NCI-H2171 (cell line): ENCODE measurements at places on chromosomes 1 and 21.

DNA sequence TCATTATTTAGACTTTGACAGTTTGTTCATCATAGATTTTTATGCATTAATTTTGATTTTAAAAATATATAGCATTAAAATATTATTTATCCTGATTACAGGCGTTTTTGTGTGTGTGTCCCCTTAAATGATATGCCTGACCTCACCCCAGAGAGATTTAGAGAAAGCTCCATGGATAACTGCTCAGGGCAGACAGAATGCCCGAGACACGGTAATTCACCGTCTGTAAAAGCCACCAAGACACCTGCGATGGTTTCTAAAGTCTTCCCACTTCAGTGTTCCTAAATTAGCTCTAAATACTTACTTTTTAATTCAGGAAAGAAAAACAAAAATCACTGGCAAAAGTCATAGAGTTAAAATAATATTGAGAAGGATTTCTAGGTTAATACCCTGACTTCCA, 350.6 kb upstream of the RUNX1 start:
- DNase-seq, result no peak

- DNase-seq, result no peak
These were observed 99.8 kb downstream of the SNX7 start for GRCh38 chr1:98761219-98761865.

DNA sequence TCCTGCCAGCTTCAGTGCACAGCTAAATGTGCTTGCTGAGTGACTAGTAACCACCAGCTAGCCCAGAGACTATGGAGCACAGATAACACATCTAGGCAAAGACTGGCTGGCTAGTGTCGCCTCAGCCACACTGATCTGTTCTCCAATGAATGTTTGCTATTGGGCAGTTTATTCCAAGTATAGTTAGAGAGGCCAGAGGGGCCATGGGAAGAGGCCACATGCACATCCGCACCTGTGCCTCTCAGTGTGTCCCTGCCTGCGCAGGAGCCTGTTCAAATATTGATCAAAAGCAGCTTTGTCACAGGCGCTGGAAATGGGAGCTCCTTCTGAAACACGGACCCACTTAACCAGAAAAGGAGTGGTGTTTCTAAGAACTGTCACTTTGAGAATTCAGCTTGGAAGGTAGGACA, 51.3 kb upstream of the ATP1A1 start:
- no peak for DNase-seq

DNA sequence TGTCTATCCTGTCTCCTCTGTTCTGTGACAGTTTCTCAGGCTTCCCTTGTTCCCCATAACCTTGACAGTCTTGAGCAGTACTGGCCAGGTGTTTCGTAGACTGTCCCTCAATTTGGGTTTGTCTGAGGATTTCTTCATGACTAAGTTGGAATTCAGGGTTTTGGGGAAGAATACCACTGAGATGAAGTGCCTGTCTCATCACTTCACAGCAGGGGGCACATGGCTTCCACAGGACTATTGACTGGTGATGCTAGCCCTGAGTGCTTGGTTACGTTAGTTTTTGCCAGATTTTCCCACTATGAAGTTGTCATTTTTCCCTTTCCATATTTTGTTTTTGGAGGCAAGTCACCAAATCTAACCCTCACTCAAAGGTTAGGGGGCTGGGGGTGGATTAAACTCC, 45.7 kb downstream of the CDCP2 start:
- DNase-seq, result no peak

- no peak for DNase-seq
These were observed 16.2 kb upstream of the PDXK start for GRCh38 chr21:43702785-43703034.

GRCh38 chr1:9787702-9788101, 36.1 kb downstream of the CLSTN1 start:
- no peak for DNase-seq

- DNase-seq, result no peak
These were observed 15.7 kb upstream of the EPHA2 start for GRCh38 chr1:16171314-16172151.

GRCh38 chr1:204828352-204828850, 42.3 kb upstream of the NFASC start:
- peak; percentile 88 for DNase-seq

DNA sequence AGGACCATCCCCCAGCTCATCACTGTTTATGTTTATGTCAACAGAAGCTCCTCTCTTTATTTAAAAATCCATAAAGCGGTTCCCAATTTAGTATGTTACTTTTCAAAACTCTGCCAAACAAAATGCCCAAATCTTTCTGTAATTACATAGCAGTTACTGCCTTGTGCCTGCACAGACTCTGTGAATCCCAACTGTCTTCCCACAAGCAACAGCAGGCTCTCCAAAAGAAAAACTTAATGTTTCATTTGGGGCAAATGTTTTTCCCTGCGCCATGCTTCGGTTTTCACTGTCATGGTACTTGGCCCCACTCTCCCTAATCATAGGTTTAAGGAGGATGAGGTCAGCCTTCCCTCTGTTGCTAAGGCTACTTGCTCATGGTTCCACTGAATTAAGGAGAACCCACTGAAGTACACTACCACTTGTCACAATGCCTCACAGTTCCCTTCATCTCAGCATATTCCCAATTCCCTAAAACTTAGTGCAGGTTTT, 4.6 kb downstream of the COLGALT2 start:
- no peak for DNase-seq

DNA sequence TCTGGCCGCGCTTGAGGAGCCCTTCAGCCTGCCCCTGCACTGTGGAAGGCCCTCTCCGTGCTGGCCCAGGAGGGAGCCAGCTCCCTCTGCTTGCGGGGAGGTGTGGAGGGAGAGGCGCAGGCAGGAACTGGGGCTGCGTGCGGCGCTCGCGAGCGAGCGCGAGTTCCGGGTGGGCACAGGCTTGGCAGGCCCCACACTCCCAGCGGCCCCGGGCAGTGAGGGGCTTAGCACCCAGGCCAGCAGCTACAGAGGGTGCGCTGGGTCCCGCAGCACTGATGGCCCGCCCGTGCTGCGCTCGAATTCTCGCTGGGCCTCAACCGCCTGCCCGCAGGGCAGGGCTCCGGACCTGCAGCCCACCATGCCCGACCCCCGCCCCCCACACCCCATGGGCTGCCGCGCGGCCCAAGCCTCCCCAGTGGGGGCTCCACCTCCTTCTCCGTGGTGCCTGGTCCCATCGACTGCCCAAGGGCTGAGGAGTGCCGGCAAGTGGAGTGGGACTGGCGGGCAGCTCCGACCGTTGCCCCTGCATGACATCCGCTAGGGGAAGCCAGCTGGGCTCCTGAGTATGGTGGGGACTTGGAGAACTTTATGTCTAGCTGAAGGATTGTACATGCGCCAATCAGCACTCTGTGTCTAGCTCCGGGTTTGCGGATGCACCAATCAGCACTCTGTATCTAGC, 46.0 kb downstream of the COL24A1 start:
- DNase-seq, result no peak

GRCh38 chr1:185297982-185298381, 19.1 kb downstream of the IVNS1ABP start:
- DNase-seq, result no peak

DNA sequence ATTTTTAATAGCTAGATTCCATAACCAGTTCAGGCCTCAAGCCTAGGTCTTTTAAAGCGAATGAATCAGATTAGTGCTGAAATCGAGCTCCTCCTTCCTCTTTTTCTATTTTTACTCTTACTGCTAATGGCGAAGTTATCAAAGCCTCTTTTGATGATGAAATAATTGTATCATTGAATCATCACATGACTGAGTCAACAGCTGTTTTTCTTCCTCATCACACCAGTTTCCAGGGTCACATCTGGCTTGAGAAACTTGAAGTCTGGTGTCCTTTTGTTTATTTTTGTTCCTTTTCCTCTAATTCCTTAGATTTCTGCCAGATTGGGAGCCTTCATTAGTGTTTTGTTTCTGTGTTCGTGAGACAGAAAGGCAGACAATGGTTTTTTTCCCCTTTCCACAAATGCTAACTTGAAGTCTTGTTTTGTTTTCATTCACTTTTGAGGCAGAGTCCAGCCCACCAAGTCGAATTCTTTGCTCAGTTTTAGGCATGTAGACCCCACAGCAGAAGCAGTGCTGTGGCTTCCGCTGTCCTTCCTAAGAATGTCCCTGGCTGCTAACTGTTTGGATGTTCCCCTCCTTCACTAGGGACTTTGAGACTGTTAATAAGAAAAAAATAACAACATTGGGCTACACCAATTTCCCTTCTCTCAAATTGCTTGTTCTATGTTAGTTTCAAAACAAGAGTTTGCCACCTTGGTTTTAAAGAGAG, 51.9 kb upstream of the FMOD start:
- no peak for DNase-seq

DNA sequence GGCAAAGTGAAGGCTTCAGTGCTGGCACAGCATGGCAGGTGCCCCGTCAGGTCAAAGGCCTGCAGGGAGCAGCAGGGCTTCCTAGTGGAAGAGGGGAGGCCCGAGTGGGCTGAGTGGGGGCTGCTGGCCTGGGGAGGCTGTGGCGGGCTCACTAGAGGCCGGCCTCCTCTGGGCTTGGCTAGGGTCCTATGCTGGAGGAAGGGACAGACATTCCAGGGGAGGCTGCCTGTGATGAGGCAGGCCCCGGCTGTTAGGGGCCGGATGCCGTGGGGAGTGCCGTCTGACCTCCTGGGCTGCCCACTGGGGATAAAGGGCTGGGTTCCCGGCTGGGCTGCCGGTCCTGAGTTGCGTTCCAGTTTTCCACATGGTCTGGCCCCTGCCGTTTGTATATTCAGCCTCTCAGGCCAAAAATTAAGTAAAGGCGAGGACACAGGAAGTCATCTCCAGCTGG, 21.1 kb downstream of the PRXL2B start:
- DNase-seq, result no peak

DNA sequence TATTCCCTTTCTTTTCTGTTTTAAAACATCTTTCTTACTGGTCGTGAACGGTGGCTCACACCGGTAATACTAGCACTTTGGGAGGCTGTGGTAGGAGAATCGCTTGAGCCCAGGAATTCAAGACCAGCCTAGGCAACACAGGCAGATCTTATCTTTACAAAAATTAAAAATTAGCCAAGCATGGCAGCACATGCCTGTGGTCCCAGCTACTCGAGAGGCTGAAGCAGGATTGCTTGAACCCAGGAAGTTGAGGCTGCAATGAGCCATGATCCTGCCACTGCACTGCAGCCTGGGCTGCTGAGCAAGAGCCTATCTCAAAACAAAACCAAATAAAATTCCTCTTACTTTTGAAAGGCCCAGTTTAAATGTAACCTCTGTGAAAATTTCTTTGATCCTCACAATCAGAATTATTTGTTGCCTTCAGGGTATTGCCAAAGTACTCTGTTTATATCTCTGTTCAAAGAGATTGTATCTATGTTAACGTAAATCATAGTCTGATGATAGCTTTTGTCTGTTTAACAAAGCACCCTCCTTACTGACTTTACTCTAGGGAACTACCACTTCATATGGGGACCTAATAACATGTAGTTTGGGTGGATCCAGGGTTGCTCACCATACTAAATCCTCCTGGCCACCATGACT, 71.6 kb downstream of the RERE start:
- no peak for DNase-seq

- DNase-seq, result no peak
These were observed 8.5 kb downstream of the PRAMEF1 start for GRCh38 chr1:12799730-12800129.

GRCh38 chr1:153775458-153776327, 486 bp downstream of the SLC27A3 start:
- peak; percentile 85 for DNase-seq

- DNase-seq, result no peak
These were observed 267.9 kb downstream of the PTPRU start for GRCh38 chr1:29504196-29504595.

- no peak for DNase-seq
These were observed 16.5 kb upstream of the ZC3H11B start for GRCh38 chr1:219629296-219629880.

GRCh38 chr1:200866521-200866920, 6.3 kb upstream of the GPR25 start:
- no peak for DNase-seq

DNA sequence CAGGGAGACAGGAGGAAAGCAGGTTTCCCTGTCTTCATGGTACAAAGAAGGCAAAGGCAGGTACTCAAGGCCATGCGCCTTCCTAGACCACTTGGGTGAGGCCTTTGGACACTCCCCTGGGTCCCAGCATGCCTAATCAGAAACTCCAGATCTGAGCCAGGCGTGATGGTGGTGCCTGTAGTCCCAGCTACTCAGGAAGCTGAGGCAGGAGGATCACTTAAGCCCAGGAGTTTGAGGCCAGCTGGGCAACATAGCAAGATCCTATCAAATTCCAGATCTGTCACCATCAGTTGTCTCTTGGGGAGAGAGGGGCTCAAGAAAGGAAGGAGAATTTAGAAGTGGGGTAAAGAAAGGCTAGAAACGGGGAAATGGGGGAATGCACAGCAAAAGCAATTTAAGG, 96.3 kb upstream of the SLC25A33 start:
- DNase-seq, result no peak

GRCh38 chr1:7558921-7559869, 211.9 kb upstream of the VAMP3 start:
- DNase-seq, result no peak

DNA sequence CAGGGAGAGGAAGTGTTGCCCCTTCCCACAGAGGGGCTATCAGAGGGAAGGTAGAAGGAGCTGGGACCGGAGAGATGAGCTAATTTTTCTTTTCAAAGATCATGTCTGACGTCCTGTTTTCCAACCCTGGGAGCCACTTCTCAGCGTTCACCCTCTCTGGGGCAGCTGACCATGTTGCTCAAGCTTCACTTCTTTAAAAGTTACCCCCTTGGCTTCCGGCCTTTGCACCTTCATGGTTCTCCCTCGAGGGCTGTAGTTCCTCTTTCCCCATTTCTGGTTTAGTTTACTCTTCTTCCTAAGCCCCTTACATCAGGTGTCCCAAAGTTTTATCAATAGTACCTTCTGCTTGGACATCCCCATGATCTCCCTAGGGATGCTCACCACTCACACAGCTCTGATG, 23.8 kb upstream of the CSF1 start:
- no peak for DNase-seq
